ENCODE measurements at places on chromosomes 4 and X.

DNA sequence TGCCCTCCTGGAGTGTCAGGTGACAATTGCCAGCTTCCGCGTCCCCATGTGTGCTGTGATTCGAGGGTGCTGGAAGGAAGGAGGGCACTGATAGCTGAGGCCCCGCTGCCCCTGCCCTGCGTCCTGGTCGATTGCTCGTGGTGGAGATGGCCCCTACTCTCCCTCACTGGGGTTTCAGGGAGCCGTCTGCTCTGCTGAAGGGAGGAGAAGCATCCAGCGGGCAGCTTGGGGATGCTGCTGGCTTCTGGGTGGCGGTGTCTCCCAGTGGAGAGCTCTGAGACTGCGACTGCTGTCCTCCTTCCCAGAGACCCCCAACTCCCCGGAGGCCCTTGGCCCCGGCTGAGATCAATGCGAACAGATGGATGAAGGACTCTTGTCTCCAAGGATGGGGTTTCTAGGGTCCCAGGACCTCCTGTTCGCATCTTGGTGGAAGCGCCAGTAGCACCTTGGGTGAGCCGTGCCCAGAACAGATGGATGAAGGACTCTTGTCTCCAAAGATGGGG, 98.6 kb downstream of the PSAPL1 start:
- DNase-seq, result no peak

- no peak for DNase-seq
Observed at GRCh38 chr4:80054375-80054774, 18.7 kb downstream of the ANTXR2 start.

- DNase-seq, result no peak
Observed at GRCh38 chr4:78518561-78518960, 33.0 kb upstream of the ANXA3 start.

GRCh38 chrX:54177306-54177705, 5.7 kb downstream of the FAM120C start:
- no peak for DNase-seq

DNA sequence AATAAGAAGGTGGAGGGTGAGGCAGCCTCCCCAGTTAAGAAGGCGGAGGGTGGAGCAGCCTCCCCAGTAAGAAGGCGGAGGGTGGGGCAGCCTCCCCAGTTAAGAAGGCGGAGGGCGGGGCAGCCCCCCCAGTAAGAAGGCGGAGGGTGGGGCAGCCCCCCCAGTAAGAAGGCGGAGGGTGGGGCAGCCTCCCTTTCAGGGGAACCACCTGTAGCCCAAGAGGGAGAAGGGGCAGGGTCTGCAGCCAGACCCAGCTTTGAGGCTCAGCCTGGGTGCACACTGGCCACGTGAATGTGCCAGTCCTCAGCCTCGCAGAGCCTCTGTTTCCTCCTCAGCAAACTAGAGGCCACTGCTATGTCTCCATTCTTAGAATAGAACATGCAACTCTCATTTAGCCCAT, 52.6 kb downstream of the HMX1 start:
- DNase-seq, result no peak

- no peak for DNase-seq
Observed at GRCh38 chr4:39495446-39496213, 31.6 kb downstream of the UGDH start.

DNA sequence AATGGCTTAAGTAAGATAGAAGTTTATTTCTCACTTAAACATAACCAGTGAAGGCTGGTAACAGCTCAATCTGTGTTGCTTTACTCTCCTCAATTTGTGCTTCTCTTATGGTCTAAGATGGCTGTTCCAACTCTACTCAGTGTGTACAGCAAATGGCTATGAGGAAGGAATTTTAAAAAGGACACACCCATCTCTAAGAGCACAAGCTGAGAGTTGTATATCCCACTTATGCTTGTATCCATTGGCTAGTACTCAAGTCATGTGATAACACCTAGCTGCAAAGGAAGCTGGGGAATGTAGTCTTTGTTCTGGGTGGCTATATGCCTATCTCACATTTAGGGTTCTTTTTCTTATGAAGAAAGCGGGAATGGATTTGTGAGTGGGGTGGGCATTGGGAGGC, 63.3 kb downstream of the GPAT3 start:
- no peak for DNase-seq

DNA sequence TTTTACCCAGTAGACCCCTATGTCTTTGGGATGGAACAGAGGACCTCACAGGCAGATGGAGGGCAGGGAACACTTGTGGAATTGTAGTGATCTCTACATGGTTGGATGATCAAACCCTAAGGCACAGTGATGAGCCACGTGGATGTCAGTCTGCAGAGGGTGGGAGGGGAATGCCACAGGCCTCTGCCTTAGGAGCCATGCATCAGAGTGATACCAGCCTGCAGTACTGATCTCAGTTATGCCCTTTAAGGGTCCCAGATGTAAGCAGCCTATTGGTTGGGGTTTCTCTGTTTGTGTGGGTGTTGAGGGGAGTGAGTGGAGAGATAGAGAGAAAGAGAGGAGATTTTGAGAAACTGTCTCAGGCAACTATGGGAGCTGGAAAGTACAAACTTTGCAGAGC, 39.9 kb upstream of the XAGE1B start:
- DNase-seq, result no peak

Measured in T-helper 2 cell (primary cell).